Mammary microvascular endothelial cell (primary cell): ENCODE measurements at places on chromosomes 1 and 21. TPM values are rescaled to one million over a fixed set of nuclear protein-coding genes. Genes with fewer than 3 reads are reported as not detected.

Gene SAMSN1
- 0.33 and 0.59 TPM in 2 replicates for total RNA-seq

Gene CACNA1S
- total RNA-seq, result not detected in 2 replicates

Gene CR1
- total RNA-seq, result under 0.01 TPM in 1 of 2 replicates, not detected in the other

Gene OR2M3
- not detected in 2 replicates for total RNA-seq

Gene CADM3
- 0.30 TPM in 1 of 2 replicates, not detected in the other for total RNA-seq

Gene NDUFV3
- 28.2 and 33.8 TPM in 2 replicates for total RNA-seq

Gene RBBP4
- total RNA-seq, result 113 and 117 TPM in 2 replicates

Gene ZNF326
- 4.1 and 4.2 TPM in 2 replicates for total RNA-seq

Gene PEF1
- total RNA-seq, result 107 and 112 TPM in 2 replicates

Gene LIN28A
- total RNA-seq, result not detected in 2 replicates

Gene S100A2
- 1.5 and 2.0 TPM in 2 replicates for total RNA-seq

Gene ASCL5
- total RNA-seq, result not detected in 2 replicates

Gene FAM167B
- 20.3 and 24.0 TPM in 2 replicates for total RNA-seq

Gene CCDC30
- 0.20 TPM in 2 replicates for total RNA-seq

Gene CCDC28B
- total RNA-seq, result 12.5 and 13.0 TPM in 2 replicates

Gene VPS13D
- total RNA-seq, result 20.7 and 24.4 TPM in 2 replicates

Gene PODN
- total RNA-seq, result not detected in 2 replicates

Gene OR10J1
- not detected in 2 replicates for total RNA-seq

Gene GPR3
- 2.0 and 2.1 TPM in 2 replicates for total RNA-seq

Gene S100A14
- not detected in 2 replicates for total RNA-seq

Gene KCNE2
- not detected in 2 replicates for total RNA-seq

Gene ASB17
- not detected in 2 replicates for total RNA-seq

Gene RAB3B
- 1.7 and 2.1 TPM in 2 replicates for total RNA-seq

Gene FAM229A
- 0.13 and 0.79 TPM in 2 replicates for total RNA-seq

Gene SELP
- 0.49 and 0.67 TPM in 2 replicates for total RNA-seq

Gene RPF1
- total RNA-seq, result 53.1 and 54.8 TPM in 2 replicates

Gene TIE1
- 427 and 478 TPM in 2 replicates for total RNA-seq
